ENCODE measurements at places on chromosomes 6 and 20.

DNA sequence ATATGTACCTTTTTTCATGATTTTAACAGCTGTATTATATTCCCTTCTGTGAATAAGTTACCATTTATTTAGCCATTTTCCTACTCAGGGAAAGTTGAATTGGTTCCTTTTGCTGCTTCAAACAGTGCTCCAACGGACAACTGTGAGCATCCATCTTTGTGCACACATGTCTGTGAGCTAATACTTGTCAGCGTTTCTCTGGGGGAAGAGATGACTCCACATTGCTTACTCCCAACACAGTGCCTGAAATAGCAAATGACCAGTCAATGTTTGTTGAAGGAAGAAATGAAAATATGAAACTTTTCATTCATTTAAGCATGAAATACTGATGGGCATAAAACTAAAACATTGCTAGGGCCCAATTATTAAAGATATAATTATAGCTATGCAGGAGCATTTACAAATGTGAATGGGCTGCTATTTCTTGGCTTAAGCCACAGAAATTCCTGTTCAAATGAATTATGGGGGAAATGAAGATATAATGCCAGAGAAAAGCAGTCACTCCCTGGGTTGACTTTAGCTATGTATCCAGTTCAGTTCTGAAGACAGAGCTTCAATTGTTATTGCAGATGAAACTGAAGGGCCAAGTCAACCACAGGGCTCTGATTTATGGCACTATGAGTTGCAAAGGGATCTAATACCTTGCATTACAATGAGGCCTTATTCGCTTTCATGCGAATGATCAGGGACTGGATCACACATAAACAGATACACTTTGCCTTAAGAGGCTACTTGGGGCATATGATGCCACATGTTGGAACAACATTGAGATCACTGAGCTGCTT, 47.4 kb upstream of the FOXC1 start:
- no peak for DNase-seq

- DNase-seq = peak; percentile 20
These were observed 24.4 kb upstream of the EDN1 start for GRCh38 chr6:12265791-12266190.

DNA sequence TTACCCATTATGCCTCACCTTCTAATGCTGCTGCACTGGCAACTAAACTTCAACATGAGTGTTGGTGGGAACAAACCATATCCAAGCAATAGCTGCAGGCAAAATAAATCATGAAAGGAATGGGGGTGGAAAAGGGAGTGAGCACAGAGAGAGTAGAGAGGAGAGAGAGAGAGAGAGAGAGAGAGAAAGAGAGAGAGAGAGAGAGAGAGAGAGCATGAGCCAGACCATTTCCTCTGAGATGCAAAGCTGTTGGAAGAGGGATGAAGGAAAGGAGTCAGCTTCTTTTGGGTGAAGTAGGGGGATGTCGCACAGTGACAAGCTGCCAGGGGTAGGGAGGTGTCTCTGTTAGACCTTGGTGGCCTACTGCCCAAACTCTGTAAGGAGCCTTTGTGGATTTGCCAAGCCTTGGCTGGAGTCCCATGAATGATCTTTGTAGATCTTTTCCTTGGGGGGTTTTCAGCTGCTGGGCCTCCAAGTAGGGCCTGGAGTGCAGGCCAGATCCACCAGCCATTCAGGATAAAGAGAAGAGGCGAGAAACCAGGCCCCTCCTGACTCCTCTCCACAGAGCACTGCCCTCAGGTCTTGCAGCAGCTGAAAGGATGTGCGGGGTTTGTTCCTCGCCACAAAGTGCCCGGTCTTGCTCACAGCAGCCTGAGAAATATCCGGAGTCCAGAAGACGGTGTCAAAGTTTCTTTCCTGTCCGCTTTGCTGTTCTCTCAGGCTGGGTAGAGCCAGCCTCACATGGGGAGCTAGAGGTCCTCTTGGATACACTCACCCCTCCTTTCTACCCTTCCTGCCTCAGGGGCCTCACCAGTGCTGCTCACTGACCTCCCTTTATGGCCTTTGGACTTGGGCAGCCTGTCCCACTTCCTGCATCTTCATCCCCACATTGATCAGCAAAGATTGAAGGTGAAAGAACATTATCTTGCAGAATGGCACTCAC, 17.8 kb downstream of the BTBD3 start:
- DNase-seq = no peak

- DNase-seq = peak; percentile 5
These were observed 243.4 kb downstream of the TRDN start for GRCh38 chr6:123393331-123393730.

GRCh38 chr6:7809346-7809745, 83.4 kb downstream of the BMP6 start:
- peak; percentile 26 for DNase-seq

- peak; percentile 85 for DNase-seq
These were observed 43.6 kb upstream of the FAM83B start for GRCh38 chr6:54802775-54803634.

DNA sequence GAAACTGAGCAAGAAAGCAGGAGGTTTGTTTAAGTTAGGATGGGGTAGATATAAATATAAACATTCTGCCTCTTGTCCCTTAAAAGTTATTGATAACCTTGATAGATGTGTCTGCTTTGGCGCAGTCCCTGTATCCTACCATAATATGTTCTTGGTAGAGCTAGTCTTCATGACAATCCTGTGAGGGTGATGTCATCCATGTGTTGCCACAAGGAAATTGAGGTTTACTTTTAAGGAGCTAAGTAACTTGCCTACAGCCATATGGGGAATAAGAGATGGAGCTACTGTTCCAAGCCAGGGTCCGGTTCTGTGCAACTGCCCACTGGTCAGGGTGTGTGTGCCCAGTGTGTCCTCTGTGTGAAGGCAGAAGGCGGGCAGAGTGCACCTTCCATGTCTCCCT, 78.5 kb downstream of the SSR1 start:
- no peak for DNase-seq

- no peak for DNase-seq
These were observed 700 bp upstream of the LAMA5 start for GRCh38 chr20:62367633-62368391.

- DNase-seq = peak; percentile 4
These were observed 323.4 kb downstream of the TAF4 start for GRCh38 chr20:61742097-61742825.

DNA sequence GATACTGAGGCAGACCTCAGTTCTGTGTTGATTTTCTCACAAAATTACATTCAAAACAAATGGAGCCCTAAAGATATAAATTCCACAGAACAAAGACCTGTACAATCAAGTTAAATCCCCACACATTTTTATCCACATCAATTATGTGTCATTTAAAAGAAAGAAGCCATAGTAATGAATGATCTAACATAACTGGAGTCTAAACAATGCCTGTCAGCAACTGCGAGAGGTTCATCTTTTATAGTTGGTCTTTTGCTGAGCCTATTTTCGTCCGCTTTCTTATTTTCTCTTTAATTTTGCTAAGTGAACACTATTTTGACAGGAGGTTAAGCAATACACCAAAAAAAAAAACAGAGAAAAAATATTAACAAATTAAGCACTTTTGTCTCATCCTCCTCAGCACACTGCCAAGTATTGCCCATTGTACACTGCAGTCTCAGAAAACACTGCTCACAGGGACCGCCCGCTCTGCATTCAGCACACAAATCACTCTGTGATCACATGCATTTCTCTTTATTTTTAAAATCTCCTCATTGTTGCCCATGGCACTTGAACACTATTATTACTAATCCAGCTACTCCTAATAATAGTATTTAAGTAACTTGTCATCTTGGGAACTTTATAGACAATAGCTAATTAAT, 140.8 kb downstream of the BTBD9 start:
- no peak for DNase-seq

DNA sequence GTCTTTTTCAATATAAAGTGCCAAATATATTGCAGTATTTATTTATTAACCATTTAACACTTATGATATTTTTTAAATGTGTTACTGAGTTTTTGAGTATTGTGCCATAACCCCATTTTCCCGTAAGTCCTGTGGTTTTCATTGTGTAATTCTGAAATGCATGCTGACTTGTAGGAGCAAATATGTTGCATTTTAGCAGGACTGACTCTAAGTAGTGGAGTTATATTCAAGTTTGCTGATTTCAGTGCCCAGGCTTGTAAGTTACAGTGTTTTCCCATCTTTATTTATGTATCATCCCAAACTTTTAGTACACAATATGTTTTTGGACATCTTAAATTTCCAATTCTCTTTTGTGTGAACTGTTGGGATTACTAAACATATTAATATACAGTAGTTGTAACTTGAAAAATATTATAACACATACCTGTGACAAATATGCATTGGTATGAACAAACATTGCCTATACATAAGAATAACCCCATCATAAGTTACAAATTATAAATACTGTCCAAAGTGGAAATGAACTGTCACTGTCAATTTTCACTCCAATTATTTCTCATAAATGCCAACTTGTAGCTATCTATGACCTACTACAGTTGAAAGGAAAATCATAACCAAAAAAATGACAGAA, 179.3 kb upstream of the RUNX2 start:
- DNase-seq = peak; percentile 92

DNA sequence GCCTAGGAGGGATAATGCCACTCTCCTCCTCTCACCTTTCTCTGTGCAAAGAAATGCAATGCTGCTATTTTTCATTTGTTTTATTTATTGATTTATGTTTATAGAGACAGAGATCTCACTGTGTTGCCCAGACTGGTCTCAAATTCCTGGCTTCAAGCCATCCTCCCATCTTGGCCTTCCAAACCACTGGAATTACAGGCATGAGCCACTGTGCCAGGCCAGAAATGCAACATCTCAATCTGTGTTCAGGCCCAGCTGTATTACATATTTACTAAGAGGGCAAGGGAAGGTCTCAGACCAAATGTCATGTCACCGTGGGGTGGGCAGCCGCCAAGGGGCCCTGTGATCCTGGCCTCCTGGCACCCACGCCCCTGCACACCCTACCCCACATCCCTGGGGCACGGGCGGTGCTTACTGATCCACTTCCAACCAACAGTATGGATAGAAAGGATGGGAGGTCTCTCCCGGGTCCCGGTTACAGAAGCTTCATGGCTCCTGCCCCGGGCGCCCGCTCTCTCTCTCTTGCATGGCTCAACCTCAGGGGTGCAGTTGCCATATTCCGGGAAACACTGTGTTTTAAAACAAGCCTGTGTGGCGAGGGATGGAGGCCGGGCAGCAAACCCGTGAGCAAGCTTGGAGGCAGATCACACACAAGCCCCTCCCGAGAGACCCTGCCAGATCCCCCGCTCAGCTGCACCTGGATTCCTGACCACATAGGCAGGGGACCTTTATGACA, 111.8 kb downstream of the AGPAT4 start:
- no peak for DNase-seq

DNA sequence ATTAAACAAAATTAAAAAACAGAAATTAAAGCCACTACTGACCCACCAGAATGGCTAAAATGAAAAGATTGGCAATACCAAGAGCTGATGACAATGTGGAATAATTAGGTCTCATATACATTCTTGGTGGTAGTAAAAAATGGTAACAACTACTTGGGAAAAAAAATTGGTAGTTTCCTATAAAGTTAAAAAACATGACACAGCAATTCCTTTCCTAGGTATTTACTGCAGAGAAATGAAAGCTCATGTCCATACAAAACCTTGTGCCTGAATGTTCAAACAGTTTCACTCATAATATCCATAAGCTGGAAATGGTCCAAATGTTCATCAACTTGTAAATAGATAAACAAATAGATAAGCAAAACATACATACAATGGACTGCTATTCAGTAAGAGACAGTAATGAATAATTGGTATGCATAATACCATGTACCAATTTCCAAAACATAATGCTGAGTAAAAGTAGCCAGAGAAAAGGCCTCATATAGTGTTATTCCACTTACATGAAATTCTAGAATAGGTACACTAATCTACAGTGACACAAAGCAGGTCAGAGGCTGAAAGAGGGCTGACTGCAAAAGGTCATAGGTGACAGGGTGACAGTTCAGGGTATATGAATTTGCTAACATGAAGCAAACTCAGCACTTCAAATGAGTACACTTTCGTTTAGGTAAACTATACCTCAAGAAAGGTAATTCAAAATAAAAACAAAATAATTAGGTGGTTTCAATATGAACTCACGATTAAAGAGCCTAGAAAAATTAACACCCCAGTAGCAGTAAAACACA, 53.0 kb downstream of the B3GAT2 start:
- no peak for DNase-seq

DNA sequence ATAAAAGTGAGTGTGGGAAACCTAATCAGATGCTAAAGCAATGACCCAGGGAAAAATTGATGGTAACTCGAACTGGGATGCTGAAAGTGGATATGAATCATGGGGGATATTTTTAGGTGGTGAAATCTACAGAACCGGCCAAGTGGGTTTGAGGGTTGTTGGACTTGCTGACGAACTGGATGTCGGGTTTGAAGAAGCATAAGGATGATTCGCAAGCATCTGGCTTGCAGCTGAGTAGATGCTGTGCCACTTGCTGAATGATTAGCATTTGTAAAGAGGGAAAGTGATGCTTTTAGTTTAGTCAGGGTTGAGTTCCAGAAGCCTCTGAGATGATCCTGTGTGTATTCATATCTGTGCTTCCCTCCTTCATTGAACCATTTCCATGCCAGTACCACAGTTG, 54.9 kb downstream of the UBR2 start:
- peak; percentile 69 for DNase-seq

- DNase-seq = peak; percentile 92
These were observed 595 bp upstream of the SRF start for GRCh38 chr6:43170417-43170930.

GRCh38 chr6:140671926-140672325, 1297.5 kb upstream of the CITED2 start:
- peak; percentile 28 for DNase-seq

DNA sequence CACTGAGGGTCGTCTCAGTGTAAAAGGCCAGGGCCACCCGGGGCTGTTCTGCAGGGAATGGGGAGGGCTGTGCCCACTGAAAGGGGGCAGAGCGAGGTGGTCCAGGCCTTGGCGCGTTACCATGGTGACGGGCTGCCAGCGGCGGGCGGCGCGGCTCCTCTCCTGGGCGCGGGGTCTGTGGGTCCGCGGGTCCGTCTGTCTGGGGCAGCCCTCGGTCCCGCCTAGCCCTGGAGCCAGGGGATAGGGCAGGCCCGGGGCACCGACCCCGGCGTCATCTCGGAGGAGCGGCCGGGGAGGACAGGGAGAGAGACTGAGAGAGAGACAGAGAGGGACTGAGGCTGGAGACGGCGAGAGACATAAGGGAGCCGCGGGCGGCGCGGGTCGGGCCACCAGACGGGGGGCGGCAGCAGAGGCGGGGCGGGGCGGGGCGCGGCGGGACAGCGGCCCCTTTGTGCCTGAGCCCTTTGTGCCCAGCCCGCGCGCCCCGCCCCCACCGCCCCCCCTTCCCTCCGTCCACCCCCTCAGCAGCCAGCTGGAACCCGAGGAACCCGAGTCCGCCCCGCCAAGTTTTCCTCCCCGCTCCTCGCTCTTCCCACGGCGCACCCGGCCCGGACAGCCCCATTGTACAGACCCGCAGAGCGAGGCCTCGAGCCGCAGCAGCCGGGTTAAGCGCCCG, at the start of gene KIAA1755:
Gene KIAA1755, minus strand, starts transcription at position 358 of the 676 bp plus-strand sequence. Its CDS starts 235 bp downstream, at position 123.
- DNase-seq = no peak

DNA sequence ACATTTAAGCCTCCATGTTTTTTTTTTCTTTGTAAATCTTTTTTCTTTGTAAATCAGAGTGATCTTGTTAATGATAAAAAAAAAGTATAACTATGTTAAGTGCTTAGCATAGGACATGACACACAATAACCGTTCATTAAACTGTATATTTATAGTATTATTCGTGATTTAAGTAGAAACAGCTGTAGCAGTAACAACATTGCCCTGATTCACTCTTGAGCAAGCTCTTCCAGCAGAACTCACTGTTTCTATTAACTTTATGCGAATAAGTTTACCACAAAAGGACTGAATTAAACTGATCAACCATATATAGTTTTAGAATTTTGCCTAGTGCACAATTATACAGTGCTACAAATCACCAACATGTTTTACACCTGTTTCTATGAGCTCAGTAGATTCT, 1338.0 kb upstream of the EYS start:
- no peak for DNase-seq

GRCh38 chr6:34888514-34888856, 570 bp upstream of the ANKS1A start:
- DNase-seq = no peak
